ENCODE measurements at places on chromosomes 7 and 10.
A peak's percentile ranks its signal among the peaks of the same experiment; 100 is the strongest.

DNA sequence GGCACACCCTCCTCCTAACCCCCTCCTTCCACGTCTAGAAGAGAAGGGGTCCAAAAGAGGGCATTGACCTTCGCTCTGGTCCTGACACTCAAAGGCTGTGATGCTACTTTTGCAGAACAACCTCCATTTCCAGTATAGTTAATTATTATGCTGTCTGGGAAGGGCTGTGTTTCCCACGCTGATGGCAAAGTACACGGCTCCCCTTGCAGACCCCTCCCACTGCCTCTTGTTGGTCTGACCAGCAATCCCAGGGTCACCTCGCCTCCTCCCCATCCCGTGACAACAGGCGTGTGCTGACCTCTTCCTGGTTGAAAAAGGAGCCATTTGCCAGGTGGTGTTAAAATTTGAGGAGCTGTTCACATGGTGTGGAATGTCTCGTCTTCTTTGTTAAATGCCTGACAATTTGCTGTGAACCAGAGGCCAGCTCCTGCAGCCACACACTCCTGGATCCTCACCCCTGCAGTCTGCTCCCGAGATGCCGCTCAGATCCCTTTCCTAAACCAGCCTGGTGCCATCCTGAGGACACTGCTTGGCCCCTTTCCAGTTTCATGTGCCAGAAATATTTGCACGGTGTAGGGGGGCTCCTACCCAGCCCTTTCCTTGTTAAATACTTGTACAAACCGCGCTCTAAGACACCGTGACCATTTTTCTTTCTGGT lies 321.7 kb downstream of the WDR37 start:
- peak; percentile 4 for DNase-seq

DNA sequence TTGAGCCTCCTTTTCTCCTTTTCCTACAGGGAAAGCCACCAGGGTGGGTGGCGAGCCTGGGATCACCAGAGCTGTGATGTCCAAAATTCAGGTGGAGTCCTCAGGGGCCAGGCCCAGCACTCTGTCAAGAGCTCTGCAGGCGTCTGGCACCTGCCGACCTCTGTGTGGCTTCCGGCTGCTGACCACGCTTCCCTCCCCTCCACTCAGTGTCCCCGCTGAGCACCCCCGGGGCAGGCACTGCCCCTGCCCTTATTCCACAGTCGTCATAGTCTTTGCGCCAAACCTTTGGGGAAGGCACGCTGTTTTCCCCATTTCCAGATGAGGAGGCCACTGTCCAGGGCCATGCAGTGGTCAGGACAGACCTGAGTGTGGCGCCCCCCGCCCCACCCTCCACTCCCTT lies 7.5 kb downstream of the MTG1 start:
- no peak for DNase-seq

DNA sequence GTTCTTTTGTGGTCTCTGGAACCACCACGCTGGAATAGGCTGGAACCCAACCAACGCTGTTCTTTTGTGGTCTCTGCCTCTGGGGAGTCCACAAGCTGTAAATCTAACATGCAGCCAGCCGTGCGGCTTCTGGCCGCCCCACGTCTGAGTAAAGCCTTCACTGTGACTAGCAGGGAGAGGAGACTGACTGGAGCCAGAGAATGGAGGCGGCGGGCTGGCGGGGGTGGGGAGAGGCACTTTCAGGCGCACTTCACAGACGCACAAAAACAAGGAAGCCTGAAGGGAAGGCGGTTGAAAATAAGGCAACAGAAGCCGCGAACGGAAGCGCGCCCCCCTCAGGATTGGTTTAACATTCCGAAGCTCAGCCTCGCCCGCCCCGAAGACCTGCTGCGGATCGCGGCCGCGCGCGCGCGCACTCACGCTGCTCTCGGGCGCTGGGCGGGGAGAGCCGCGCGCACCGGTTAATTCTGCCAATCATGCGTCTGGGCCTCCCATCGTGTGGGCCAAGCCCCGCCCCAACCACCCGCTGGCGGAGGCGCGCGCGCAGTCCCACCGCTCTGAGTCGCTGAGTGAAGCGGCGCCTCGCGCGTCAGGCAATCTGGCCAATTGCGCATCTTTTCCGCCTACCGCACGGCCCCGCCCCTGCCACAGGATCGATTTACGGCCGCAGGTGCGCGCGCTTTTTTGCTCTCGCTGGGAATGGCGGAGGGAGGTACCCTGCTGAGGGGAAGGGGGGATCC lies at the start of gene SFR1:
TSS of gene SFR1 (plus strand) at position 687 of the 740 bp plus-strand sequence. CDS start at position 700, 13 bp downstream.
- peak; percentile 94 for DNase-seq

DNA sequence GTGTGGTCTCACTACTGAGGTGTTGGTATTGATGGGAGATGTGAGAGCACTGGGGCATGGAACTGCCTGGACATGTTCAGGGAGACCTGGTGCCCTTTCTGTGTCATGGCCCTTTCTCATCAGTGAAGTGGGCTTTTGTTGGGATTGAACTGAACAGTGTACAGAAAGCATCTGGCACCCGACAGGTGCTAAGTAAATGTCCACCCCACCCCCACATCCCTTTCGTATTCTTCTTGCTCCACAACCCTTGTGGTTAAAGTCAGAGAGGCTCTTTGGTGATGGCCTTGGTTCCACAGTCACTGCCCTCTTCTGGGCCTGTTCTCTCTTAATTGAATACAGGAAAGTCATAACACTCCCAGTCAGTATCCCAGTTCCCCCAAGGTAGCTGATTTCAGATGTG lies 5.4 kb downstream of the NOM1 start:
- DNase-seq, result no peak

DNA sequence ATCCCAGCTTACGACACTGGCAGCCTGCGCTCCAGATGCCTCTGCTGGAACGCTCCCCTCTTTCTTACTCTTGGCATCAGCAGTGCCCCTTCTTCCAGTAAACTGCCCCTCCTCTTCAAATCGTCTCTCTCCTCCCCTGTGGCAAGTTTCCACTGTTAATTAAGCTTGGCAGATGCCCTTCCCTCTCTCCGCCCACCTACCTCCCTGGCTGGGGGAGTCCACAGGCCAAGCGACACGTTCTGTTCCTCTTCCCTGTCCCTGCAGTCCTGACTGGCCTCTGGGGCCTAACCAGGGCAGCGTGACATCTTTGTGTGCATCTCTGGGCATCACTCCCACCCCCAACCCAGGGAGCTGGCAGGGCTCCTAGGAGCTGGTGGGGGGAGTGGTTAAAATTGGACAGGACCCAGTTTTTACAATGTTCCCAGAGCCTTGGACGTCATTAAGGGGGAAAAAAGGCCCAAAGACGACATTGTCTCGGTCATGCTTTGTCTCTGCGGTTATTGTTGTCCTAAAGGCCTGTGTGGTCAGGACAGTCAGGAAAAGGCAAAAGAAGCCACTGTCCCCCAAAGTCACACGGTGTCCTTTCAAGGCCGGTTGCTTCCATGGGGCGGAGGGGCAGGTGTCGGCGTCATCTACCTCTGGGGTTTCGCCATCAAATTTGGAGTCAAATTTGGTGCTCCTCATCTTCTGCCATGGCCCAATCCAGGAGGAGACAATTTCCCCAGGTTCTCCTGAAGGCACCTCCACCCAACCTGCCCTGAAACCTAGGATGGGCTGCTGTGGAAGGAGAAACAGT lies 54.2 kb downstream of the DLG5 start:
- no peak for DNase-seq

GRCh38 chr10:69716711-69717560 lies 84.8 kb upstream of the COL13A1 start:
- DNase-seq, result peak; percentile 87

- DNase-seq, result no peak
Observed at GRCh38 chr7:139702811-139703486, 74.8 kb downstream of the HIPK2 start.

DNA sequence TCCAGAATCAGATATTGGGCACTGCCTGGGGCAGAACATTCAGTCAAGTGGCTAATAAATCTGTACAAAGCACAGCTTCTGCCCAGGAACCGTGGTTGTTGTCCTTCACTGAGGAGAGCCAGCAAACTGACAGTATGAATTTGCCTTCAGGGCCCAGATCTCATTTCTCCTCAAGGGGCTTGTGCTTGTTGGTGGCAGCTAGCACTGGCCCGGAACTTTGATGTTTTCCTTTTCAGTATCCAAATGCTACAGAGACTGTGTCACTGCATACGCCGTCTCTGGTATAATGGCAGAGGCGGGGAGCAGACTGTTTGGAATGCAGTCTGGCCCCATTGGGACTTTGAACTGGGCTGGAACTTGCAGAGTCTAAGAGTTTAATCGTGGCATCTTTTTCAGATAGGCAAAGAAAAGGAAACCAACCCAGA lies 30.4 kb upstream of the ADD3 start:
- no peak for DNase-seq

DNA sequence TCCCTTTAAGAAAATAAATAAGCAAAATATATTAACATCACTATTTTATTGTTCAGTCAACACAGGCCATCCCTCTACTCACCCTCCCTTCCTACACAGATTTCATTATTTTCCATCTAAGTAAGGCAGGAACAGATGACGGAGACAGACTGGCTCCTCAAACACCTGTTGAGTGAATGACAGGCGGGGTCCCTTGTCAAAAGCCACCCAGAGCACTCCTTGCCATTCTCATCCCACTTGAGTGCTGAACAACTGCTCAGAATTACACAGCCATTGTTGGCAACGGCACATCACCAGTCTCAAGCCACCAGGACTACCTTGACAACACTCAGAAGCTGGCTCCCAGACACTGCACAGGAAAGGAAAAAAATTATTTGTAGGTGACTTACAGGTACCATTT lies 3.3 kb downstream of the GRB10 start:
- no peak for DNase-seq

DNA sequence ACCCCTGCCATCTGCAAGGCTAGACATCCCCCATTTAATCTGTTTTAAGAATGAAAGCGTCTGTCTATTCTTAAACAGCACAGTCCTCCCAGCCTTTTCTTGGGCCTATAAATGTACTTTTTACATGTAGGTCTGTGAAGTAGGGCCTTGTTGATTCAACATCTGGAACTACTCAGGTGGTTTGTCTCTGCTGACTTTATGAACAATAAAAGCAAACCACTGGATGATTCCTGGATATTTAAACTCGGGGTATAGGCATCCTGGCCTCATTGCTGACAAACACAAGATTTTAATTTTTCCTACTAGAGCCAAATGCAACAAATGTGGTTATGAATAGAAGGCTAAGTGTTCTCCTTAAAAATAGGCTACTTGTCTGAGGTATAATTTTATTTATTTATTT lies 198.3 kb downstream of the WDR11 start:
- DNase-seq, result no peak

- peak; percentile 69 for DNase-seq
Observed at GRCh38 chr10:100370714-100371481, 23.9 kb downstream of the SCD start.

GRCh38 chr7:7968544-7969305 lies at the start of gene GLCCI1:
TSS of gene GLCCI1 (plus strand) at chr7:7968796. CDS start at chr7:7969351, 555 bp downstream.
- peak; percentile 95 for DNase-seq

- no peak for DNase-seq
Observed at GRCh38 chr10:48604039-48604990, 558 bp downstream of the ARHGAP22 start.

DNA sequence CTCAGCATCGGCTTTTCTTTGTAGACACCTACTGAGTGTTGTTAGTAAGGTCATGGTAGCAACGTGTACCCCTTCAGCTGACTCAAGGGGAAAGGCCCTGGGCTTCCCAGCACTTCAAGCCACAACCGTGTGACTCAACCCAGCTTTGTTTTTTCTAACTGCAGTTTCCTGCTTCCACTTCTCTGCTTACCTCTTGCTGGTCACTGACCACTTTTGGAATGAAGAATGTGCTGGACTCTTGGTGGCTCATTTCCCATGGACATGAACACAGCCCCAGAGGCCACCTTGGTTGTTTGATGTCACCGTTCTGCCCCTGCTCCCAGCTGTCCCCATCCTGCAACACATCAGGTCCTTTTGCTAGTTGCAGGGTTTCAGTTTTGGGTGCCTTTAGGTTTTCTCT lies 69.5 kb upstream of the ZNF438 start:
- DNase-seq, result no peak

DNA sequence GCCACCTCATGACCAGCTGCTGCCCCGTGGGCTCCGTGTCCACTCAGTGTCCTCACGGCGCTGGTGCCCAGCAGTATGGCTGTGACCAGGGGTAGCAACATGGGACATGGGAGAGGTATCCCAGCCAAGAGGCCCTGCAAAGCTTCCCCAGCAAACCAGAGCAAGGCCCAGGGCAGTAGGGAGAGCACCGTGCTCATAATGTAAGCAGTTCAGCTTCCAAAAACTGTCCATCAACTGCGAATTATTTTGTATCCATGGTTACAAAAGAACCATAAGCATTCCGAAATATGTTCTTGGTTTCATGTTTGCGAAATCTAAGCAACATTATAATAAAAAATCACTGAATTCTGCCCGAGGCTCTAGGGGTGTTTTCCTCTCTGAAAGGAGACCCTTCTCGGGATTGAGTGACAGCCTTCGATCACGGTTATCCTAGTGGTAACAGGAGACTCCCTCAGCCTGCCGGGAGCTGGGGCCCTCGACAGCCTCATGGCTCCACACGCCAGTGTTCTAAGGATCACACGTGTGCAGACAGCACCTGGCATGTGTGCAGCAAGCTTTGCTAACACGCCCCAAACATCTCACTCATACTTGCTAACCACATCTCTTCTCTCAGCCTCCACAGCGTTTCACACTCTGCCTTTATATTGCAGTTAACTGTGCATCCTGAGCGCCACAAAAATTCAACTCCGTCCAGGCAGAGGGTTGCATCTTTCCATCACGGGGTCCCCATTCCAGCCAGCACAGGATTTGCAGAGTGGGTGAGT lies 117.6 kb downstream of the DIP2C start:
- DNase-seq, result no peak

DNA sequence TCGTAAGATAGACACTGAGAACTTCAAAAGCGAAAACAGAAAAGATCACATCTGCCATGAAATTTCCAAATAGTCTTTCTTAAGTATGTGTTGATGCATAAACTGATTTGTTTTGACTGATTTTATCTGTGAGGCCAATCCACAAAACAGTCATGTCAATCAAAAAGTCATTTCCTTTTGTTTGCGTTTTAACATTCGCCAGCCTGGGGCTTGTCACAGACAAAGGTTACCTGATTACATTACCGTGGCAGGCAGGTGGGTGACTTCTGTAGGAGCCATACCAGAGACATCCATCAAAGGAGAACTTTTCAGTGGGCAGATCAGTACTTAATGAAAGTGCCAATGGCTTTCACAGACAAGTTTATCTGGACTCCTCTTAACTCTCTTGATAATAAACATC lies 45.5 kb upstream of the BET1 start:
- no peak for DNase-seq

- no peak for DNase-seq
Observed at GRCh38 chr10:44383749-44384600, 922 bp downstream of the CXCL12 start.

DNA sequence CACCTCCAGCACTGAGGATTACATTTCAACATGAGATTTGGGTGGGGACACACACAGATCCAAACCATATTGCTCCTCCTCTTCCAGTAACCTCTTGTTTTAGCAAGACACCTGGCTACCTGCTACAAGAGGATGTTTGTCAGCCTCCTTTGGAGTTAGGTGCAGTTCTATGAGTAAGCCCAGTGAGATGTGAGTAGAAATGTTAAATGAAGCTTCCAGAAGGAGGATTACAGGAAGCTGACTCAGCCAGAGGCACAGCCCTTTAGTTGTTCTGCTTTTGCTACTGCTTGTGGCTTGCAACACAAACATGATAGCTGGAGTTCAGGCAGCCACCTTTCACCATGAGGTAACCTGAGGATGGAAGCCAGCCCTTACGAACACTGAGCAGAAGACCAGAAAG lies 382.7 kb upstream of the RNF32 start:
- DNase-seq, result no peak
